ENCODE measurements at places on chromosomes 2 and 18. TPM values are rescaled to one million over a fixed set of nuclear protein-coding genes. Genes with fewer than 3 reads are reported as not detected.

Gene FAP
- not detected for total RNA-seq

DNA sequence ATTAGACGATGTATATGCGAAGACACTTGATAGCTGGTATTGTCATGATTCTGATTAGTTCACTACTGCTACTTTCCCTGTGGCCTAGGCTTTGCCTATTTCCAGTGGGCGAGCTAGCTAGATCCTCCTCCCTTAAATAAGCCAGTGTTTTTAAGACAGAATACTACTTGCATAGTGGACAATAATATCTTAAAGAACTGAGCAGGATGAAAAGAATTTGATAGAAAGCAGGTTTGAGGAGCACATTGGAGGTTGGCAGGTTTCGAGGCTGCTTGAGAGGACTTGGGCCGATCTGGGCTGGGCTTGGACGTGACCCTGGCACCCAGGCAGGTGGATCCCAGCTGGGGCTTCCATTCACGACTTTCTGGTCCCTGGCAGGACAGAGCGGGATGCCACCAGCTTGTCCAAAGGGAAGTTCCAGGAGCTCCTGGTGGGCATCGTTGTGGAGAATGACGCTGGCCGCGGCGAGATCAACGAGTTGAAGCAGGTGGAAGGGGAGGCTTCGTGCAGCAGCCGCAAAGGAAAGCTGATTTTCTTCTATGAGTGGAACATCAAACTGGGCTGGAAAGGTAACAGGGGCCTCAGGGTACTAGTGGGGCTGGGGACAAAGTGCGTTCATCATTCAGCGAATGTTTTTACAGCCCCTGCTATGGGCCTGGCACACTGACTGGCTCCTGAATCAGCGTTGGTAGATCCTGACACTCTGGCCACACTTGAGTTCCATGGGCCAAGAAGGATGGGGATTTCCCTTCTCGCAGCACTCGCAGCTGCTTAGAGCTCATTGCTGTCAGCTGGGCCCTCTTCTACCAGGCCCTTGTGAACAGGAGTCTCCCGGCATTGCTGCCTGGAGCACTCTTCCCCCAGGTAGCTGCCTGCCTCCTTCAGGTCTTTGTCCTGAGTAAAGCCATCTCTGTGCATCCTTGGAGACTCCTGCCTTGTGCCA is 16.9 kb downstream of the C2orf74 start:
- no peak for DNase-seq

Gene IKZF2
- 21.9 TPM for total RNA-seq

Gene NT5C1B
- total RNA-seq: not detected

Gene CYTIP
- 0.14 TPM for total RNA-seq

DNA sequence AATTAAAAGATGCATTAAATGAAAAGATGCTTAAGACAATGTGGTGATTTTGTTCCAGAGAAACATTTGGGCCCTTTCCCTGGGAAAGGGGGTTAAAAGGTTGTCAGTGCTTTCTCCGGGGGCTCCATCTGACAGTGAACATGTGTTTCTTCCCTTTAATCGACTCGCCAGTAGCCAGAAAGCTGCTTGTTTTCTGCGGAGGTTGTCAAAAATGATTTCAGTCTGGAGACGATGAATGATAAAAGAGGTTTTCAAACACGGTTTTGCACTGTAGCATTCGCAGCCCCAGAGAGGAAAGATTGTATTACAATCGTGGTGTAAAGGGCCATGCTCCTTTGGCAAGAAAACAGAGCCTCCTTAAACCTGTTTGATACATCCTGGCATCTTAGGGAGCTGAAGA is 111.5 kb upstream of the MEIS1 start:
- no peak for DNase-seq

DNA sequence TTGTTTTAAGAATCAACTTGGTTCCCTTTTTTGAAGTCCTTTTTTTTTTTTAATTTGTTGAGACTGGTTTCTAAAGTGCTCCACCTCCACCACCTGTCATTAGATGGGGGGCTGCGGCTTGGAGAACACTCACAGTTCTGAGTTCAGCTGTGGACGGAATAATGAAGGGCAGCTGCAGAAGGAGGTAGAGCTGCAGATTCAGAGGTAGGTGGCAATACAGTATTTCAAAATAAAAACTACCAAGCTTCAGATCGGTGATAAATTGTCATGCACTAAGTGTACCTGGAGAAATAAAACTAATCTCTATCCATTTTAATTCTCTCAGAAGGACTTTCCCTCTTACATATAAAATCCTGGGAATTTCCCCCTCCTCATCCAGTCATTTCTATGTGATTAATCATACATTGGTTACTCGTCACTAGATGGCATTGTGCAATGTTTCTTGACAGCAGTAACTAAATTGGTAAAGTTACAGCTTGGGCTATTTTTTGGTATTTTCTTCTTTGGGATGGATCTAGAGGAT is 81.1 kb upstream of the SLC39A10 start:
- no peak for DNase-seq

GRCh38 chr2:111208639-111209038 is 87.9 kb downstream of the BCL2L11 start:
- DNase-seq: no peak

- DNase-seq: no peak
Measured at GRCh38 chr18:7605705-7606104, 38.6 kb downstream of the PTPRM start.

Gene SNORC
- 1.8 TPM for total RNA-seq

DNA sequence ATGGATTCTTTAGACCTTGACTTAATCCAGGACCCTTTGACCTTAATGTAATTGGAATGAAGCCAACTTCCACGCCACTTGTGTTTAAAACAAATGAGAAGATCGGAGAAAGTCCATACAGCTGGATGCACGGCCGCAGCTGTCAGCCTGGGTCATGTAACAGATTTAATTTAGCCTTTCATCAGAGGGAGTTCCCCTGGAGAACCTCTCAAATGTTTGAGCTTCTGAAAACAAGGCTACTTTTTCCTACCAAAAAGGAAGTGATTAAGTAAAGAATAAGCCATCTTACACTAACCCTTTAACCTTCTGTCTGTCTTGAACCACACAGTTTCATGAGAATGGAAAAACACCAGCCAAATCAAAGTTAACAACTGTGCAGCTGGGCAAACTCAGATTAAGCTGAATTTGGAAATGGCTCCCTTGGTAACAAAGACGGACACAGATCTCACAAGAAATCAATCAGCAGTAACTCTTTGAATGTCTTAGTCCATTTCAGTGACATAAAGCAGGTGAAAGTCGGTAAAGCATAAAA is 103.6 kb downstream of the DOCK10 start:
- no peak for DNase-seq

- DNase-seq: no peak
Measured at GRCh38 chr2:111216811-111217652, 96.3 kb downstream of the BCL2L11 start.

Gene AMER3
- 7.0 TPM for total RNA-seq

- no peak for DNase-seq
Measured at GRCh38 chr2:113198048-113198789, 24.4 kb downstream of the PSD4 start.

DNA sequence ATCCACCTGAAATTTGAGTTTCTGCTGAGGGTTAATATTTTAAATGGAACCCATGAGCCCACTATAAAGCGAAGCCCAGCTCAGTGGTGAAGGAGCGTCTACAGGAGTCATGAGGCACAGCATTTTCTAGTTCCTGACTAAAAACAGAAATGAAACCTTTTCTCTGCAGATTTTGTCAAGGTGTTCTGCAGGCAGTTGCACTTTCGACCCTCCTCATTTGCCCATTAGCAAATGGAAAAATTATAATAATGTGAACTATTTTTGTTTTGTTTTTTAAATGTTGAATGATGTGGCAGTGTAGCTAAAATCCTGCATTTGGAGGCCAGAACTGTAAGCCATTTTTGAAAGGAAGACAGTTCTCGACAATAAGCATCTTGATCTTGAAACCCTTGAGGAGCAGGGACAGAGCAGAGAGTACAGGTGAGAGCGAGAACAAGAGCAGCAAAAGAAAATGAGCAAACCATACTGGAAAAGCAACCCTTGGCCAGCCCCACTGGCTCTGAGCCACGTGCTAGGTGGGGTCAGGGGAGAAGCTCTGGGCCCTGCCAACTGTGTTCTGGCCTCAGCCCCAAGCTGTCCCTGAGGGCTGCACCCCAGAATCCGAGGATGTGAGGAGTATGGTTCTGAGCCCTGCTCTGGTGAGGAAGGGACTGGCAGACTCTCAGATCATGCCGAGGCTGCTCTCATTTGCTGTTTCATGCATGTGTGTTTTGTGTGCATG is 26.4 kb upstream of the COPS8 start:
- DNase-seq: no peak

Gene KRTCAP3
- total RNA-seq: 15.4 TPM

DNA sequence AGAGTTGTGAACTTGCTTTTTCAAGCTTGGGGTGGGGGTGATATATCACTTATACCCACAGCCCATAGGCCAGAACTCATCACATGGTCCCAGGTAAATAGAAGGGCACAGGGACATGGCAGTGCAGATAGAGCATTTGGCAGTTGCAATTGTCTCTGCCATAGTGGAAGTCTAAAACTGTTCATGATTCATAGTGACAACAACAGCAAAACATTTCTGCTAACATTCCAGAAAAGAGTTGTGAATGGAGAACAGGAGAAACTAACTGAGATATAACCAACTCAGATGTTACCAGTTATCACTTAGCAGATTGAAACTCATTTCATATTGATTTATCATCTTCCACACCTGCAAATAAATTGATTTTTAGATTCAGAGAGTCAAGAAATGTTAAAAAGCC is 278.6 kb upstream of the KYNU start:
- no peak for DNase-seq

Gene SLC20A1
- total RNA-seq: 62.0 TPM

DNA sequence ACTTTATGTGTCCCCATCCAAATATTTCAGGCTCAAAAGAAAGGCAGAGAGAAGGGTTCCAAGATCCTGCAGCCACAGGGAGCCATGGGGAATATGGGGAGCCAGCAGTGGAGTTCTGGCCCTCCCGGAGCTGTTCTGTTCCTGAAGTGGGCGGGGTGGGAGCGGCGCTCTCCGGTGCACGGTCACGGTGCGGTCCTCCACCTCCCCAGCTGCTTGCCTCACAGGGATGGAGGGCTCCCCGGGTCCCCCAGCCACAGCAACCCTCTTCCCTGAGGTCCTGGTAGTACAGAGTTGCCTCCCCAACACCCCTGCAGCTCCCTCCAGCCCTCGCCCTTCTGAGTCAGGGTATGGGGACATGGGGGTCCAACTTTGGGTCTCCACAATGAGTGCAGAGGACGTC is 26.2 kb upstream of the SNED1 start:
- no peak for DNase-seq

Gene DCDC2C
- total RNA-seq: not detected

DNA sequence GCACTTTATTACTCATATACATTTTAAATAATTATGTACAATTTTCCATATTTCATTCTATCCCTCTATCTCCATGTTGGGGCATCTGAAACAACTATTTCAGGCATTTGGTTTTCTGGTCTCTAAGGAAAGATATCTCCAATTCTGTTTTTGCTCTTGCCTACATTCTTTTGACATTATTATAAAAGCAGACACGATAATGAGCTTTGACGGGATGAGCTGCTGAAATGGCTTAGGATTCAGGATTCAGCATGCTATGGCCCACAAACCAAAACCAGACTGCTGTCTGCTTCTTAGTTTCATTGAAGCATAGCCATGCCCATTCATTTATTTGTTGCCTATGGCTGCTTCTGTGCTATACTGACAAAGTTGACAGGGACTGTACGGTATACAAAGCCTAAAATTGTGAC is 42.7 kb upstream of the GLS start:
- no peak for DNase-seq

- DNase-seq: no peak
Measured at GRCh38 chr2:223528036-223528435, 74.1 kb downstream of the SCG2 start.

GRCh38 chr2:128195435-128195984 is 104.5 kb downstream of the UGGT1 start:
- DNase-seq: no peak

DNA sequence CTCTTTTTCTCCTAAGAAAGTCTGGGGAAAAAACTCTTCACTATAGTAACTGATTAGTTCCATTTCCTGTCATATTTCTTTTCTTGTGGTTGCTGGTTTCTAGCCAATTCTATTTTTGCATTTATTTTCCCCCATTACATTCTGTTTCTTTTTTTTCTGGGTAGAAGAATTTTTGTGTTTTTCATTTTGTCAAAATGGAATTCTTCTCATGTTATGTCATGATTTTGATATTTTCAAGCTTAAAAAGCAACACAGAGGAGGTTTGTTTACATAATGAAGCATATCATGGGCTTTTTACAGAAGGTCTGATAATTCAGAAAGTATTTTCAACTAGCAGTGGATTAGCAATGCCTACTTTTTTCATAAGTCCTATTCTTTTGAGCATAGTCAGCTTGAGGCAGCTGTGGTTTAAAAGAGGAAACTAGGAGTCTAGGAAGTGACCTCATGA is 102.0 kb downstream of the MAP2 start:
- DNase-seq: no peak

DNA sequence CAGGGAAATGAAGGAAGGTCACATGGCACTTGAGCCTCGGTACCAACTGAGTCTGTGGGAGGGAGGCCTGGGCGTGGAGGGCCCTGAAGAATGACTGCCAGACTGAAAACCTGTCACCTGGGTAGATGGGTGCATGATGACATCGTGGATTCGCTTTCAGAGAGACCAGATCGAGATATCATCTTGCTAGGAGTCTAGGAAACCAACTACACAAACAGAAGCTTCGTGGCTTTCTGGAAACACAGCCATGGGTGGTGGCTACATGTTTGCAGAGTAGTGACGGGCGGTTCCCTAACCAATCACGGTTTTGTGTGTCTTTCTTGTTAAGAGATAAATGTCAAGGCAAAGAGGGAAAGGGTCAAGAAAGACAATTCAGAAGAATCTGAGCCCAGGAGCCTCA is 155.0 kb downstream of the EIPR1 start:
- DNase-seq: no peak

Gene PTMA
- 1,116 TPM for total RNA-seq

DNA sequence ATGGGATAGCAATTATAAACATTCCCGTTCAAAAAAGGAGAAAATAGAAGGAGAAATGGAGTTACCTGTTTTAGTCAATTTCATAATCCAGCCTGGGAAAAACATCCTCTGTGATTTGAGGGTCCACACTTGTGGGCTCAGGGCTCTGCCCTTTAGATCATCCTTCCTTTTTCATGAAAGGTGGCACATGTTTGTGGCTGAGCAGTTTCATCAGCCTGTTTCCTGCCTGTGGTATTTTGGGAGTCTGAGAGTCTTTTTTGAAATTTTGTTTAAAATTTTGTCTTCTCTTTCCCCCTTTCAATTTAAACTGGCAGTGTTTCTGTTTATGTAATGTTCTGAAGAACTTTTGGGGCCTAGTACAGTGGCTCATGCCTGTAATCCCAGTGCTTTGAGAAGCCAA is 84.0 kb downstream of the KIAA1328 start:
- no peak for DNase-seq

Gene CDH19
- total RNA-seq: not detected

Gene IL18R1
- total RNA-seq: 0.13 TPM

GRCh38 chr2:33058716-33059470 is 112.1 kb downstream of the LTBP1 start:
- no peak for DNase-seq

Gene SGPP2
- total RNA-seq: 19.8 TPM

DNA sequence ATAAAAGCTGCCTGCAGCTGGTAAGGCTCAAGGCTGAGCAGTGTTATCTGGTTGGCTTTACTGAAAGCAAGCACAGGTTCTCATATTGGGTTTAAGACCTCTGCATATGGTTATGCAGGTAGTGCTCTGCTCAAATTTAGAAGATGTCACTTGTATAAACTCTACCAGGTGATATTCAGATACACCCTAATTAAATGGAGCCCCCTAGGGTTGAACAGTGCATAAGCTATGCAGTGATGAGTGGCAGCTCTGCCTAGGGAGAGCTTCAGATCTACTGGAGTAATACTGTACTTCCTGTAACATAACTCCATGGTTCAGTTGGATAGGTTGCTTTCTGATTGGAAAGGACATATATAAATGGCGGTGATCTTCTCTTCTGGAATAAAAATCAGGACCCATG is 222.7 kb downstream of the CYRIA start:
- DNase-seq: no peak

Gene SERPINB2
- total RNA-seq: not detected
